ENCODE measurements at places on chromosomes 5 and 9.

- no peak for DNase-seq
Observed at GRCh38 chr5:134877159-134877558, 3.0 kb downstream of the TXNDC15 start.

- DNase-seq: no peak
Observed at GRCh38 chr5:15598294-15598902, 98.4 kb downstream of the FBXL7 start.

DNA sequence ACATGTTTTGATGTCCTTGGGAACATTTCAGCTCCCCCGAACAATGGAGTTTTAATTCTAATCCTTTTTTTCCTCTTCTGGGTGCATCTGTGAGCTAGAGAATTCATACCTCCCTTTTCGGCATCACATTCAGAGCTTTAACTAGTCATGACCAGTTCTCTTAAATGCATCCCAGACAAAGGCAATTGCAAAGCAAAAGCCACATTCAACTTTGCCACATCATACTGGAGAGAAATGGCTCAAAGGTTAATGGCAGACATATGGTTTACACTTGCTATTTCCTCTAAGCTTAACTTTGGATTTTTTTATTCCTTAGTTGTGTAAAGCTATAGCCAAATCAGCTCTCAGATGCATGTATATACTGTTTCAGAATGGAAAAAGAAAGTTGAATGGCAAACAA, 153.3 kb downstream of the ESM1 start:
- DNase-seq: no peak

GRCh38 chr5:124806373-124807077, 60.1 kb upstream of the ZNF608 start:
- peak; percentile 52 for DNase-seq

- no peak for DNase-seq
Observed at GRCh38 chr9:123866497-123866896, 63.4 kb downstream of the DENND1A start.

- DNase-seq: no peak
Observed at GRCh38 chr5:98843481-98843880, 70.0 kb downstream of the RGMB start.

GRCh38 chr9:78566948-78567675, 270.2 kb downstream of the PSAT1 start:
- no peak for DNase-seq
